ENCODE measurements at places on chromosomes 5 and 9. TPM values are rescaled to one million over a fixed set of nuclear protein-coding genes. Genes with fewer than 3 reads are reported as not detected.
A peak's percentile ranks its signal among the peaks of the same experiment; 100 is the strongest.

SPOCK1 gene
- 5.0 TPM for total RNA-seq

LOX gene
- 277 TPM for total RNA-seq

DNA sequence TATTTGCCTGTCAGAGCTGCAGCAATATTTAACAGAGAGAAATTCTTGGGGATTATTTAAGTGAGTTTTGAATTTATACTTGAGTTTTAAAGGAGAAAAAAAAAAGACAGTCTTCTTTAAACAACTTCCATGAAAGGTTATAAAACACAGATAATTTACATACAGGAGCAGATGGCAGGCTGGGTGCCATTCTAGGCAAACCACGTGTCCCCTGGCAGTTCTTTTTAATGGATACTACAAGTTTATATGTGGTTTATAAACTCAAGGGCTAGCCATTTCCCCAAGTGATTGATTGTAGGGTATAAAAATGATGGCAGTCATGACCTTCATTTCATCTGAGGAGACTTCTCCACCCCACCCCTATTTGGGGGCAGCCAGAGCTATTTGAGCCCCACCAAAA is 166.6 kb downstream of the FSTL4 start:
- DNase-seq, result no peak

DNA sequence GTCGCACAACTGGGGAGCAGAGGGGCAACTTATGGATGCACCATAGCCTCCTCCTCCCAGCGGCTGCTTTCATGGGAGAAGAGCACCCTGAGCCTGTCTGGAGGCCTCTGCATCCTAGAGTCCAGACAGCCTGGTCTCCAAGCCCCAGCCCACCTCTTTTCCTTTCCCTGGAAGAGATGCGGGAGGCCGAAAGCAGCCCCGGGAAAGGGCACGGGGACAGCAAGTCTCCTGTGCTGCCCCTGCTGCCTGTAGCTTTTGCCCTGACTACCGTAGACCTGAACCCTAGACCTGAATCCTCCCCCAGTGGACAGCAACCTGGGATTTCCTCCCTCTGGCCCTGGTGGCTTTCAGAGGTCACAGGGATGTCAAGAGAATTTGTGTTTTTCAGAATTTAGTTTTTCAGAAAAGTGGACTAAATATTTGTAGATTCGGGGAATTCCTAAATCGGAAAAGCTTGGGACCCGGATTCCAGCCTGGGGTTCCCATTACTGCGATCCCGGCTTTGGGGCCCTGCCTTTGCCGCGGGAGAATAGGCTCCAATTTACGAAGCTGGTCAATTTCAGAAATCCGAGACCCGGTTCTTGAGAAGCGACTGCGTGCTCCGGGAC is 4.3 kb upstream of the PITX1 start:
- no peak for DNase-seq

- no peak for DNase-seq
Observed at GRCh38 chr9:134634176-134634575, 7.4 kb upstream of the COL5A1 start.

DNA sequence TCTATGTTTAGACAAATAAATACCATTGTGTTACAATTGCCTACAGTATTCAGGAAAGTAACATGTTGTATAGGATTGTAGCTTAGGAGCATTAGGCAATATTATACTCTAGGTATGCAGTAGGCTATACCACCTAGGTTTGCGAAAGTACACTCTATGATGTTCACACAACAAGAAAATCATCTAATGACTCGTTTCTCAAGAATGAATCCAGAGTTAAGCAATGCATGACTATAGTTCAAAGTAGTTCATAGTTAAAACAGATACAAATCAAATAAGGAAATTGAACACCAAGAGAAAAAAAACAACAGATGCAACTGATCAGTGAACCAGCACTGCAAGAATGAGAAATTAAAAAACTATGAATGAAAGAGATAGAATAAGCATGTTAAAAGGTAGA is 27.6 kb upstream of the ABLIM3 start:
- peak; percentile 84 for DNase-seq

DNA sequence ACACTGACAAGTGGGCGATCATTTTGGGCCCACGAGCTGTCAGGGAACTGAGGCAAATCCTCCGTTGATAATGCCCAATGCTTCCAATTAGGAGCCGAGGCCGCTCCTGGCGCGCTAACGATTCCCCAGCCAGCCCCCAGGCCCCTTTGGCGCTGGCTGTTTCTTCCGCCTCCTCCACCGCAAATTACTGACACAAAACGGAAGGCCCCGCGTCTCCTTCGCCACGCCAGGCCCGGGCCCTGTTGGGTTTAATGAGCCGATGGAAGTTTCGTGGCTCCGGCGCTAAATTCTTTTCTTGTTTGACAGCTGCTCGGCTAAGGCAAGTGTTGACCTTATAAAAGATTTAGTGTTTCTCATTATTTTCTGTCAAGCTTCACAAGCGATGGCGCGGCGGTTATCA is 25.7 kb upstream of the BARHL1 start:
- no peak for DNase-seq

DNA sequence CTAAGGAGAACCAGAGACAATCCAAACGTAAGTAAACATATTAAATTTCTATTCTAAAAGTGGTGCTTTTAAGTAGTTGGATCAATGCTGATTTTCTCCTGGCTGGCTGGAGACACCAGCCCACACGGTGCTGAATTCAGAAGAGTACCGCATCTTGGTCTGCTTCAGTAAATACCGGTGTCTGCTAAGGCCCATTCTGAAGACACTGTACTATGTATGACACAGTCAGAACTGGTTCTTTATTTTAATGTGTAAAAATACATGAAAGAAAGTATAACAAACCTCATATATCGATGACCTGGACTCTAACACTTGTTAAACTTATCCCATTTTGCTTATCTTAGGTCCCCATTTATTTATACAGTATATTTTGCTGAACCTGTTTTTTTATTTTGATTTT is 32.8 kb downstream of the RAPGEF1 start:
- DNase-seq, result no peak

- no peak for DNase-seq
Observed at GRCh38 chr9:132011309-132011708, 68.4 kb downstream of the MED27 start.

DNA sequence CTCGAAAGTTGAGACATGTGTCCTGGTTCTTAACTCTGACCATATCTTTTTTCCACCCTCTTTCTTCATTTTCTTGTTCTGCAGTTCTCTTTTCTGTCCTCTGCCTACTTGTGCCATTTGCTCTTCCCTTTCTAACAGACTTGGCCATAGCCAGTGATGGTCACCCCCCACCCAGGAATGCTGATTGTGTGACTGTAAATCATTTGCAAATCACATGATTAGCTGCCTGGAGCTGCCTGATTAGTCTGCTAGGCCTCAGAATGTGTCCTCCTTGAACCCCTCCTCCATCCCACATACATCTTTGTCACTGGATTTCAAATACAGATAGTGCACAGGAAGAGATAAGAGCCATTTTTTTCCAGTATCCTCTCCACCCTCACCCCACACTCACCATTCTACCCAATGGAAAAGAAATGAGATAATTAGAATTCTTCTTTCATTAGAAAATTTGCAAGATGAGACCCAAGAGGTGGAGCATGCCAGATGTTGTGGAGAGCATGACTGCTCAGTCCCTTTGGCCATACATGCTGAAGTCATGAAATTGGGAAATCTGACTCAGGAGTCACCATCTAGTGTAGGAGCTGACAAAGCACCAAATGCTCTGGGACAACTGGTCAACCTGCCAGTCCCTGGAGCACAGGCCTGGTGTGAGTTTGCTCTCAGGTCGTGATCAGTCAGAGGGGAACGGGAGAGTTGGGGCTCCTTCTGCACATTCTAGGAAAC is 538.2 kb downstream of the CCDC171 start:
- DNase-seq, result peak; percentile 57

GRCh38 chr5:153079396-153079795 is 411.1 kb upstream of the GRIA1 start:
- no peak for DNase-seq

DNA sequence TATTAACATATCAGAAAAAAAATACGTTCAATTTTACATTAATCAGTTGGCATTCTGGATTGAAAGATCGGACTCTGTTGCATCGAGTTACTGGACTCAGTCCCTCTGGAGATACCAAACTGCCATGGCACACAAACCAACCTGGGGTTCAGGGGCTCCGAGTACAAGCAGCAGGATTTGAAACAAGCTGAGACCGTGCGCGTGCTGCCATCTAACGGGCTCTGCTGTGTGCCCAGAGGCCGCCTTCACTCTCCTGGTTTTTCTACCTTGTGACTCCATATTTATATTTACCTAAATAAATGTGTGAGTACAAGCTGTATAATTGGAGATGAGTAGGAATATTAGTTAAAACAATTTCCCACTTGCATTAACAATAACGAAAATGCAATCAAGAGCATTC is 48.2 kb downstream of the ANXA1 start:
- DNase-seq, result no peak
